ENCODE measurements at places on chromosomes 11 and 22.

DNA sequence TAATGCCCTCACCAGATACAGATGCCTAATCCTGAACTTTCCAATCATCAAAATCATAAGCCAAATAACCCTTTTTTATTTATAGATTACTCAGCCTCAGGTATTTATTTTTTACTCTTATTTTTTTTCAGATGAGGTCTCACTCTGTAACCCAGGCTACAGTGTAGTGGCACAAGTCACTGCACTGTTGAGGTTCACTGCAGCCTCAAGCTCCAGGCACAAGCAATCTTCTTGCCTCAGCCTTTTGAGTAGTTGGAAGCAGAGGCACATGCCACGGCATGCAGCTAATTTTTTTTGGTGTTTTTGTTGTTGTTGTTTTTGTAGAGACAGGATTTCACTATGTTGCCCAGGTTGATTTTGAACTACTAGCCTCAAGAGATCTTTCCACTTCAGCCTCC is 49.5 kb downstream of the TTC28 start:
- DNase-seq: no peak

DNA sequence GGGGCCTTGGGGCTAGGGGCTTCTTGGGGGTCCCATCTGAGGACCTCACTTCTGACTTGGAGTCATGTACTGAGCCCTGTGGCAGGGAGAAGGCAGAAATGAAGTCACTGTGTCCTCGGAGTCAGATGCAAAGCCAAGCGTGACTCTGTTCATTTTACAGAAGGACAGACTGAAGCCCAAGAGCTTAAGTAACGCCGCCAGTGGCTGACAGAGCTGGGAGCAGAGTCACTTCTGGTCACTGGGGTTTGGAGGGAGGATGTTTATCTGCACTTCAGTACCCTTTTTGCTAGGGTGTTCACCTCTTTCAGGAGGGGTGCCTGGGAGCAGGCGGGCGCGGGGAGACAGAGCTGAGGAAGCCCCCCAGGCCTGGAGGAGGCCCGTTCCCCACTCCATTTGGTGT is 10.7 kb downstream of the CD6 start:
- peak; percentile 41 for DNase-seq

GRCh38 chr22:20729194-20729593 is 44.7 kb upstream of the SERPIND1 start:
- DNase-seq: no peak

- DNase-seq: no peak
Observed at GRCh38 chr11:28393348-28393747, 285.2 kb downstream of the METTL15 start.

DNA sequence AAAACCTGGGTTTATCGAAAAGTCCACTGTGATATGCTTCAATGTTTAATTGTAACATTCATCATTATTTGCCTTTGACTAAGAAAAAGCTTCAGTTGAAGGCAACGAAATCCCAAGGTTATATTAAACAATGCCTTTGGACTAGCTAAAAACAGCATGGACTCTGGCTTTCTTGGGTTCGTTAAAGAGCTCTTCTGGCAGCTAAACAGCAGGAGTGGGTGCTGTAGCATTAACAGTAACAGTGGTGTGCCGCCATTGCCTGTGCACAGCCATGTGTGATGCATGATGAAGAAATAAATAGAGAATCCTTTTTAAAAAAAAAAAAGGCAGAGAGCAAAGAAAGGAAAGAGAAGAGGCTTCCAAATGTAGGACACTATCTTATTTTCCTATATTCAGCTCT is 406.6 kb upstream of the FAT3 start:
- DNase-seq: no peak
